Activated T-helper 1 cell treated with anti-CD3 and anti-CD28 coated beads, Interleukin-2, amount 50 U/mL, for 16 hours (primary cell): ENCODE measurements at places on chromosomes 5 and 9.

DNA sequence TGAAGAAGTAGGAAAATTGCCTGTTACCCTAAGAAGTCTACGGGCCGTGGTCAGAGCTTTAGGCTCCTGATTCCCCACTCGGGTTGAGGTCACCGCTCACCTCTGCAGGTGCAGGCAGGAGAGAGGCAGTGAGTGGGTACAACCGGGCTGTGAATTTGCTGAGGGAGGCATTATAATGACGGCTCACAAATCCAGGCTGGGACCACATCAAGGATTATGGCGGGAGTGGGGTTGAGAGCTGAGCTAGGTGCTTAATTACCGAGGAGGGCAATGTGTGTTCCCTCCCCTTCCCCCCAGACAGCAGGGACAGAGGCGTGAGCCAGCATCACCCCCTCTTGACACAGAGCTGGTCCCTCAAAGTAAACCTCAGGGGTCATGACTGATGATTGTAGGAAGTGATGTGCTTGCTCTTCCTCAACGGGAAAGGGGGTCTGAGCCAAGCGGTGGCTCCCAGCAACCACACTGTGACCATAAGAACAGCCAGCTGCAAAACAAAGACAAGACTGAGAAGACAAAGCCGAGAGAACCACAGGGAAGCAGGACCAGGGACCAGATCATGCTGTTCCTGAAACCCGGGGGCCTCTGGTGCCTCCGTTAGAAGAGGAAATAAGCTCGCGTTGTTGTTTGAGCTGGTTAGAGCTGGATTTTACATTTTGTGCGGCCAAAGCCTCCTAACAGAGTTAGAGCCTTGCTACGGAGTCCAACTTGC, 77.7 kb downstream of the OLFM1 start:
- DNase-seq, result no peak

DNA sequence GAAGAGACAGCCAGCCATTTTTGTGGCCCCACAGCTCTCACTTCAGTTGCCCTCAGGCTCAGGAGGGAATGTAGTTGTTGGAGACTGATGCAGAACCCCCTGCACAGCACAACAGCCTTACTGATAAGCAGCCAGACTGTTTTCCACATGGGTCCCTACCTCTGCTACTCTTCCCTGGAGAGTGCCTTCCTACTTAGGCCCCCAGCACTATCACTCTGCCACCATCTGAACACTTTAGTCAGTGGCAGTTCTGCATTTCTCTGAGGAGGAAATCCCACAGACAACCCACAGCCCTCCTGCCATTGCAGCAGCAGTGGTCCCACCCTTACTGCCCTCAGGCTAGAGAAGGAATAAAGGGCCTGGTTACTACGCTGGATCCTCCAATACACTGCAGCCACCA, 61.8 kb upstream of the PTPRD start:
- DNase-seq, result no peak

GRCh38 chr5:119949426-119949999, 320.2 kb downstream of the FAM170A start:
- no peak for DNase-seq

GRCh38 chr5:28576022-28576421, 1537.6 kb upstream of the CDH9 start:
- no peak for DNase-seq

DNA sequence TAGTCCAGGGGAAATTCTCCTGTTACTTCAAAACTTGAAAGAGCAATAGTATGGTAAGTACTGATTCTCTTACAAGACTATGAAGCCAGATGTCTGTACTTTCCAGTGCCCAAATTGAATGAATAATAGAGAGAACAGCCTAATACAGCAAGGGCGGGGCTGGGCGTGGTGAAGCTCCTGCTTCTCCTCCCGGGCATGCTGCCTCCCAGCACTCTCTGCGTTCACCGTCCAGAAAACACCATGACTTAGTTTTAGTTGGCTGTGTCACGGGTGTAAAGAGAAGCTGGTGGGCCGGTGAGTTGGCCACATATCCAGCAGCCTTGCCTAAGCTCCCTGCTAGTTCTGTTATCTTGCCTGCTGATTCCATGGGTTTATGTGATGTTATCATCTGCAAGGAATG, 40.7 kb upstream of the ADAMTS2 start:
- no peak for DNase-seq

GRCh38 chr9:121388140-121388905, 18.3 kb upstream of the STOM start:
- no peak for DNase-seq

- peak; percentile 23 for DNase-seq
These were observed 804 bp downstream of the TTC39B start for GRCh38 chr9:15306068-15306756.

GRCh38 chr5:72347801-72348308, 27.7 kb downstream of the PTCD2 start:
- no peak for DNase-seq
